ENCODE measurements at places on chromosomes 3 and 15.

DNA sequence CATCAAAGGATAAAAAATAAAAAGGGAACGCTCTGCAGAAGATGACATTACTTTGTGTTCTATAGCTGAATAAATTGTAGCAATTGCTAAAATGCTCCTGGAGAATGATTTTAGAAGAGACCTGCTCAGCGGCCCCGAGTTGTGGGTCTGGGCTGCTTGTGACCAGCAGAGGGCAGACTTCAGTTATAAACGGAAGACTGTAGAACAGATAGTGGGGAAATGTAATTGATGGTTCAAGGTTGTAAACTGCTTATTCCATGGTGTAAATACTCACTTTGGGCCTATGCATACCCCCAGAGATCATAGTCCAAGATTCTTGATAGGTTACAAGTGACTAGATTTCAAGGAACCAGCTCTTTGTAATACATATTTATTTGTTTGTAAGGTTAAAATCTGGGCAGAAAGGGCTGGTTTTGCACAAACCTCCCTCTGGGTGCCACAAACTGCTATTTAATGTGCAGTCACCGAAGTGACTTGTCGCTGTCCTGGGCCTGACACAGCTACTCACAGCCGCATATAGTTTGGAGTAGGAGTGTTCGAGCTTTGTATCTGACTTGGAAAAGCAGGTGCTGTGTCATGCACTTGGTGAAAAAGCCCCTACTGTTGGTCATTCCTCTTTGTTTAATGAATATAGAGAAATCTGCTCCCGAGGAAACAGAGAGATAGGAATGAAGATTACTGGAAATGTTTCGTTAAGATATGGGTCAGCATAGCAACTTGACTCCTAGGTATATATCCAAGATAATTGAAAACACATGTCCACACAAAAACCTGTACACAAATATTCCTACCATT, 34.7 kb upstream of the NDUFB4 start:
- peak; percentile 73 for DNase-seq

GRCh38 chr15:60682115-60682514, 203.2 kb upstream of the ICE2 start:
- no peak for DNase-seq

- DNase-seq: no peak
Observed at GRCh38 chr3:143109861-143110260, 9.7 kb upstream of the CHST2 start.

- DNase-seq: no peak
Observed at GRCh38 chr15:39584266-39584659, 3.4 kb downstream of the THBS1 start.

DNA sequence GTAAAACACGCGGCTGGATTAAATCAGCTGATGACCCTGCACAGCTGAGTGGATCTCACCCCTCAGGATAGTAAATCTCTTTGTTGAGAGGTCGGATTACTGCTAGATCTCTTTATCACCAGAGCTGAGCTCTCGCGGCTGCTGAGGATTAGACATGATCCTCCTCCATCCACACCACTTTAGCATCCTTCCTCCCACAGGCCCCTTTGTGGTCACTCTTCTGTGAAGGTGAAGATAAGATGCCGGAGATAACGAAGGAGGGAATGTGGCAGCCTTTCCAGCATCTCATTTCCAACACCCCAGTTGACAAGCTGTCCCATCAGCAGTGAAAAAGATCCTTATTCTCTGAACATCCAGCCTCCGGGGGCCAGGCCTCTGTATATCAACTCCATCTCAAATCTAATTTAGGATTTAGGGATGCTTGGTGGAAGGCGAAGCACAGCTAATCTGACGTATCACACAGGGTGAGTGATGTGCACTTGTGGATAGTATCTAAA, 47.5 kb upstream of the SELENOK start:
- no peak for DNase-seq

DNA sequence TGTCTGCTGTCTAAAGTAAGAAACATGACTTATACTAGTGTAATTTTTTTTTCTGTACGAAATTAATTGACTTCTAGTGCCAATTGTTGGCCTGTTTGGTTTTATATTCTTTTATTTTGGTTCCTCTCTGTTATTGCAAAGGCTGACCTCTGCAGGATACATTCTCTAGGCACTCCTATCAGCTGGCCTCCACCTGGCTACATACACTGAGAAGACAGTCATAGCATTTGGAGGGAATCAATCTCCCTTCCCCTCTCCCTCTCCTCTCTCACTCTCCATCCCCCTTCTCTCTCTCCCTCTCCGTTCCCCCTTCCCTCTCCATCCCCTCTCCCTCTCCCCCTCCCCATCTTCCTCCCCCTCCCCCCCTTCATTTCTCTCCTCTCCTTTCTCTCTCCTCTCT, 116.7 kb downstream of the MCTP2 start:
- no peak for DNase-seq

DNA sequence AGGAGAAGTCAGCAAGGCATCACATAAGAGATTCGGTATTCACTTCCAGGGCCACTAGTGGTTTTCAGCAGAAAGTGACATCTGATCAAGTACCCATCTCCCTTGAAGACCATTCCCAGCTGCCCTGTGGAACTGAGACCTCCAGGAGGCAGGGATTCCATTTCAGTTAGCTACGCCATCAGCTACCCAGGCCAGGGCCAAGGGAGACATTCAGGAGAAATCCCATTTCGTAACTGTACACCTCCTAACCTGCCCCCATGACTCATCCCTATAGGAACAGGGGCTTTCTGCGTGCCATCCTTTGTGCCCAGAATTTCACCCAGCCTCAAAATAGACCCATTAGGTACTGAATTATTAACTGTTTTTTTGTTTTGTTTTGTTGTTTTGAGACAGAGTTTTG, 24.7 kb downstream of the SPATA12 start:
- DNase-seq: no peak

DNA sequence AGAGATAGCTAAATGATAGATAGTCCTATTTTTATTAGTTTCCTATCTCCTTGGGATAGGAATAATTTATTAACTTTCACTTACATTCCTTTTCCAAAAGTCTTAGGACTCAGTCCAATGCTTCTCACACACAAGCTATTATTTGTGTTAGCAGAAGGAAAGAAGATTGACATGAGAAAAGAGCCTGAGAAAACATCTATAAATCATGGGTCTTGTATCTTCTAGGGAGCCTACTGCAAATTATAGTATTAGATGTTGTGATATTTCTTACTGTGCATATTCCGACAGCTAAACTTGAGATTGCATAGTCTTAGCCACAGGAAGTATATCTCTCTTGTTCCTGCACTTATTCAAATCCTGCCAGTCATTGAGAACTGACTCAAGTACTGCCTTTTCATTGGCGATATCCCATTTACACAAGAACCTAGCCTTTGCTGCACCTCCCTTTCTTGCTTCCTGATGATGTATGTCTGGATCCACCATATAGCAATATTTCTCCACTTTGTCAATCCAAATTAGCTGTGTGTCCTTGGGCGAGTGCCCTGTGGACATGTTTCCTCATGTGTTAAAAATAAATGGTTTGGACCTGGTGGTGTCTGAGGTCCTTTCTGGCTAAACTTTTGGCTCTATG, 245.1 kb upstream of the LMCD1 start:
- DNase-seq: no peak

DNA sequence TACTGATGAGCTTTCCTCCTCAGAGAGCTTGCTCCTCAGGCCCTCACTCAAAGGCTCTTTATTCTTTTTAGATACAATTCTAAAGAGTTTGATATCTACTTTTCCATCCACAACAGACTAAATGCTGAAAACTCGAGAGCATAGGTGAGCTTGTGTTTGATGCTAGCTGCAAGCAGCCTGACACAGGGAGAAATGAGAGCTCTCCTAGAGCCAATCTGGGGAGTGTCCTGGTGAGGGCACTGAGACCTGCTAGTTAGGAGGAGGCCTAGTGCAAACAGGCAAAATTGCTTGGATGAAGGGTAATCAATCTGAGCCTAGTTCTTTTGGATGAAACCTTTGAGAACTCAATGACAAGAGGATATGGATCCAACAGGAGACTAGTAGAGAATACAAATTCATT, 300.8 kb downstream of the ZBTB20 start:
- no peak for DNase-seq

- no peak for DNase-seq
Observed at GRCh38 chr3:189142527-189142926, 29.2 kb upstream of the TPRG1 start.

GRCh38 chr3:14921811-14922705, 25.3 kb upstream of the NR2C2 start:
- DNase-seq: no peak

- DNase-seq: no peak
Observed at GRCh38 chr3:67383379-67383778, 271.0 kb downstream of the SUCLG2 start.

GRCh38 chr15:41977757-41978383, 5.5 kb upstream of the EHD4 start:
- no peak for DNase-seq

GRCh38 chr3:79521221-79521848, 246.5 kb downstream of the ROBO1 start:
- peak; percentile 43 for DNase-seq

- no peak for DNase-seq
Observed at GRCh38 chr3:122690096-122690495, 9.5 kb downstream of the PARP14 start.

DNA sequence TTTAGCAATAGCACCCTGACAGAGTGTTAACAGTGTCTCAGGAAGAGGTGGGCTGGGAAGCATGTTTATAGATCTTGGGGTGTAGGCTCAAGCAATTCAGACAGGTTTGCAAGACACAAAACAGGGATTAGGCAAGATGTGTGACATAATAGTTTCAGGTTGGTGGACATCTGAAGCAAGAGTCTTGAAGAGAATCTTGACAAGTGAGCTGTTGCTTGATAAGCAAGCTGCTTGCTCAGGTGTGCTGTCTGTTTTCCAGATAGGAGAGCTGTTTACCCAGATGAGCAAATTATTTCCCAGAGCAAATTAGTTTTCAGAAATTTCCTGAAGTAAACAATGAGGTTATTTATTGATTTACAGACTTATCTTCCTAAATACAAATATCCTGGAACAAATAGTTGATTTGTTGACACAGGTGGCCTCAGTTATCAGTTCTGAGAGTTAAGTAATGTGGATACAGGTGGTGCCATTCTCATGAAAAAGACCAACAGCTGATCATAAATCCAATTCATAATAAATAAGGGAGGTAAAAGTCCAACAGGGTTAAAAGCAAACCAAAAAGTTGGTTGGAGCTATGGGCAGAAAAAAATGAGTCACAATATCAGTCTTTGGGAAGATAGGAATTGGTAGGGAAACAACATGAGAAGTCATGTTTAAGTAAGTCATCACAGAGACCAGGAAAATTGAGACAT, 437.3 kb downstream of the TBL1XR1 start:
- DNase-seq: no peak

DNA sequence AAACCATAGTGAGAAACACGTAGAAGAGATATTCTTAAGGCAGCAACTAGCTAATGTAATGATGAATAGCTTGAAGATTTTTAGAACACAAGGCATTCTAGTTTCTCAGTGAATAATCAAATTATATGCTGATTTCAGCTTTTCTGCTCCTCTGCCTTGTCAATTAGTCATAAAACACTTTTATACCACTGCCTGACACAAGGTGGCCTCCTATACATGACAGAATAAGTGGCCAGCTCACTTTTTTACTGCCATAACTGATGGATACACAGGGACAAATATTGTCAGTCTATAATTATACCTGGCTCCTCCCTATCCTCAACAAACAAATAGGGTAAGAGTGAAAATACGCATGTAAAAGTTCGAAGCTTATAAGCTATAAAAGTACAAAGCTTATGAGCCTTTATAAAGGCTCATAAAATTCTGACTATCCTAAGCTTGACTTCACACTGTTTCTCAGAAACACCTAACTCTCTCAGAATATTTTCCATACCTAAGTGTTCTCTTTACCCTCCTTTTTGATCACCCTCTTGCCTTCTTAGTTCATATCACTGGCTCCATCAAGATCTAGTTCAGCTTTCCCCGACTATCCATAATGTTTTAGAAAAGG, 81.6 kb downstream of the HERC1 start:
- DNase-seq: peak; percentile 45

DNA sequence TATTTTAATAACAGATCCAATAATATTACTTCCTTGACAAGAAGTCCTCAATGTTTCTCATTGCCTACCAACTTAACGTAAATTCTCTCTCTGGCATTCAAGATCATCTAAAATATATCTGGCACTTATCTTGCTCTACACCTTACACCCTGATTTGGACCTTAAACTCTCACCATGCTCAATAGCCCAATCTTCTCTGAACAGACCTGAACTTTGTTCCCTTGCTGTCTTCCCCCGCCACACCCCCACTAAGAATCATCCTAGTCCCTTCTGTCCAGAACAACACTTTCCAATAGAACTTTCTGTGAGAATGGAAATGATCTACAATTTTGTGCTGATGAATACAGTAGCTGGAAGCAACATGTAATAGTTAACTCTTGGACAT, 44.9 kb downstream of the P2RY1 start:
- DNase-seq: no peak

DNA sequence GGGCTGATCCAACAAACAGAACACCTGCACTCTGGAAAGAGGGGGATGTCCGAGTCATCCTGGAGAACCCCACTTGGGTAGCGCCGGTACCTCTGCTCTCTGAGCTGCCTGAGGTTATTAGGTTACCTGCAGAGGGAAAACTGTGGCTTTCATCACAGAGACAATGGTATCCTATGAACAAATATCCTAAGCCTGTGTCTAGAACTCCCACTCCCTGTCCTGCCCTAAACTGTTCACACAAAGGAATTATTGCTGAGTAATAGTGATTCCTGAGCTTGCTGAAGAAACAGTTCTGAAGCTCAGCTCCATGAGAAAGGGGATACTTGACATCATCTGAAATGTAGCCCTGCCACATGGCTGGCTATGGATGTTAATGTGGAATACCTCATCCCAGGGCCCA, 31.9 kb upstream of the WNT5A start:
- no peak for DNase-seq

DNA sequence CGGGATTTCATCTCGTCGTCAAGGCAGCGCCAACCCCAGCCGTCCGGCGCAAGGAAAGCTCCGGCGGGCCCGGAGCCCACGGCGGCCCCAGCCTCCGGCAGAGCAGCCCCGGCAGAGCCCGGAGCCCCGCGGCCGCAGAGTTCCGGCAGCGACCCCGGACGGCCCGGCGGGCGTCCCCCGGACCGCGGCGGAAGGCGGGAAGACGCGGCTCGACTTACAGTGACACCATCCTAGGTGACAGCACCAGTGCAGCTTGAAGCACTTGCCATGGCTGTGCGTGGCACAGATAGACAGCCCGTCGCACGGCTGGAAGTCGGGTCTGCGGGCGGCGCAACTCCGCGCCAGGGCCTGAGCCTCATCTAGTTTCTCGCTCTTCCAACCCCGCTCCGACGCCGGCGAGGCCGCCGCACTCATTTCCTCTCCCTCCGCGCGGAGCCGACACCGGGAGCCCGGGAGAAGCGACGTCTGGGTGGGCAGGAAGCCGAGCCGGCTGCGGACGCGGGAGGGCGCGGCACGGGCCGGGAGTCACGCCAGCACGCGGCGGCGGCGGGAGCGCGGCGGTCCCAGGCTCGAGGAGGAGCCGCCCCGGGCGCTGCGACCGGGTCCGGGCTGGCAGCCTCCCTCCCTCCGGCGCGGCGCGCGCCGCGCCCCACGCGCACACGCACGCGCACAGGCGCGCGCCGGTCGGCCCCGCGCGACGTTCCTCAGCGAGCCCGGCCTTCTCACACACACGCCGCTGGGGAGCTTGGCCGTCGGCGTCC, at the start of gene C3orf70:
Gene C3orf70 (minus strand): TSS at position 651 of the 761 bp plus-strand sequence. CDS start 237 bp downstream, at position 414.
- peak; percentile 75 for DNase-seq

All from muscle of arm (tissue), 14 donors.